ENCODE measurements at places on chromosomes 5 and 9. TPM values are rescaled to one million over a fixed set of nuclear protein-coding genes. Genes with fewer than 3 reads are reported as not detected.

GRCh38 chr9:31774571-31774970 is 609.9 kb upstream of the ACO1 start:
- no peak for DNase-seq

DNA sequence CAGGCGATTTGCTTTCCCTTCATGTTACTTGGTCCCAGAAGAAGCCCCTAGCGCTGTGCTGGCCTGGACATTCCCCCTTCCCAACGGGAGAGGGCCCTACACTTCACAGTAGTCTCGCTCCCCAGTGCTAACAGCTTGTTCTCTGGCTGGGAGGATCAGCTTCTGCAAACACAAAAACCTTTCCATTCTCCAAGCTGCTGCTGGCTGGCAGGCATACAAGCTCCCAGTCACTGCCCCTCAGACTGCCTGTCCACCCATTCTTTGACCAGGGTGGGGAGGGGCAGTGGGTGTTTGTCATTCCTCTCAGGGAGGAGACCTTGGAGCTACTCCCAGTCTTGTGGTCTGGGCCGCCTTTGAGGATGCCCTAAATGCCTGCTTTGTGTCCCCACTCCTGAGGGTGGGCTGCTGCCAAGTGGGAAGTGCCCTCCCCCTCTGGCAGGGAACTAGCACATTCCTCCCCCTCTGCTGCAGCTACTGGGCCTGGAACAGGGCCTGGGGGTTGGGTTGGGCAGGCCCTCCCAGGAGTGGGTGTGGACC is 20.8 kb downstream of the ENHO start:
- DNase-seq, result no peak

- no peak for DNase-seq
Observed at GRCh38 chr5:123124859-123125595, 36.0 kb downstream of the PRDM6 start.

GRCh38 chr5:21680196-21680595 is 1172.9 kb downstream of the CDH12 start:
- DNase-seq, result no peak

DNA sequence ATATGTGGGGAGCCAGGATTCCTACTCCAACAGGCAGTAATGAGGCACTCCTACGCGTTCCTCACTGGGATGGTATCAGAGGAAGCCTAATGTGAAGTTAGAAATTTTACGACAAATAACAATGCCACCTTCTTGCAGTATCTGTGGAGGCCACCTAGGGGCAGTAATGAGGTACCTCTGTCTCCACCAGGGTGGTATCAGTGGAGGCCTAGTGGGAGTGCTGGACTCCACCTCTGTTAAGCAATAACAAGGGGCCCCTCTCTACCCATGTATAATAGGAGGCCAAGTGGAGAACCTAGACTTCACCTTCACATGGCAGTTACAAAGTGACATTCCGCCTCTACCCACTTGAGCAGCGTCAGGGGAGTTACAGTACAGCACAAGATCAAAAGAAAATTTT is 147.9 kb downstream of the PLPPR1 start:
- DNase-seq, result no peak

- no peak for DNase-seq
Observed at GRCh38 chr5:169746147-169746694, 109.1 kb downstream of the DOCK2 start.

- DNase-seq, result no peak
Observed at GRCh38 chr9:137022662-137023008, 5.4 kb downstream of the ABCA2 start.

GRCh38 chr9:80326105-80326504 is 754.3 kb downstream of the TLE4 start:
- no peak for DNase-seq

DNA sequence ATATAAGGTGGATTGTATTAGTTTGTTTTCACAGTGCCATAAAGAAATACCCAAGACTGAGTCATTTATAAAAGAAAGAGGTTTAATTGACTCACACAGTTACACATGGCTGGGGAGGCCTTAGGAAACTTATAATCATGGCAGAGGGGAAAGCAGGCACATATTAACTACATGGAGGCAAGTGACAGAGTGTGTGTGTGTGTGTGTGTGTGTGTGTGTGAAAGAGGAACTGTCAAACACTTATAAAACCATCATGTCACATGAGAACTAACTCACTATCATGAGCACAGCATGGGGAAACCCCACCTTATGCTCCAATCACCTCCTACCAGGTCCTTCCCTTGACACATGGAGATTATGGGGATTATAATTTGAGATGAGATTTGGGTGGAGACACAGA is 118.6 kb downstream of the SPEF2 start:
- no peak for DNase-seq

DNA sequence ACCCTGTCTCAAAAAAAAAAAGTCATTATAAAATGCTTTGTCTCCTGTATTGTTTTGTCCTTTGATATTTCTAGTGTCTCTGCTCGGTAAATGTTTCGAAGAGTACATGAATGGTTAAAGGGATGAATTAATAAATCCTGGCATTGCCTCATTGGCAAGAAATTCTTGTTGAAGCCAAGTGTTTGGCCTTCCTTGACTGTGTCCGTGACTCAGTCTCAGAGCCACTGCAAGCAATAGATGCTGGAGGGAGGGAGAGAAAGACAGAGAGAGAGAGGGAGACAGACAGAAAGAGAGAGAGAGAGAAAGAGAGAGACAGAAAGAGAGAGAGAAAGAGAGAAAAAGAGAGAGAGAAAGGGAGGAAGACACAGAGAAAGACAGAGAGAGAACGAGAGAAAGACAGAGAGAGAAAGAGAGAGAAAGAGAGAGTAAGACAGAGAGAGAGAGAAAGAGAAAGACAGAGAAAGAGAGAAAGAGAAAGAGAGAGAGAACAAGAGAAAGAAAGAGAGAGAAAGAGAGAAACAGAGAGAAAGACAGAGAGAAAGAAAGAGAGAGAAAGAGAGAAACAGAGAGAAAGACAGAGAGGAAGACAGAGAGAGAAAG is 72.5 kb upstream of the RXRA start:
- DNase-seq, result no peak

Gene NPR3
- polyA plus RNA-seq, result 23.8 TPM

Gene CRHBP
- polyA plus RNA-seq, result 6.4 TPM

Gene LEAP2
- polyA plus RNA-seq, result 8.6 TPM

Gene GOLM1
- 136 TPM for polyA plus RNA-seq
